ENCODE measurements at places on chromosomes 16 and 17. TPM values are rescaled to one million over a fixed set of nuclear protein-coding genes. Genes with fewer than 3 reads are reported as not detected.

DNA sequence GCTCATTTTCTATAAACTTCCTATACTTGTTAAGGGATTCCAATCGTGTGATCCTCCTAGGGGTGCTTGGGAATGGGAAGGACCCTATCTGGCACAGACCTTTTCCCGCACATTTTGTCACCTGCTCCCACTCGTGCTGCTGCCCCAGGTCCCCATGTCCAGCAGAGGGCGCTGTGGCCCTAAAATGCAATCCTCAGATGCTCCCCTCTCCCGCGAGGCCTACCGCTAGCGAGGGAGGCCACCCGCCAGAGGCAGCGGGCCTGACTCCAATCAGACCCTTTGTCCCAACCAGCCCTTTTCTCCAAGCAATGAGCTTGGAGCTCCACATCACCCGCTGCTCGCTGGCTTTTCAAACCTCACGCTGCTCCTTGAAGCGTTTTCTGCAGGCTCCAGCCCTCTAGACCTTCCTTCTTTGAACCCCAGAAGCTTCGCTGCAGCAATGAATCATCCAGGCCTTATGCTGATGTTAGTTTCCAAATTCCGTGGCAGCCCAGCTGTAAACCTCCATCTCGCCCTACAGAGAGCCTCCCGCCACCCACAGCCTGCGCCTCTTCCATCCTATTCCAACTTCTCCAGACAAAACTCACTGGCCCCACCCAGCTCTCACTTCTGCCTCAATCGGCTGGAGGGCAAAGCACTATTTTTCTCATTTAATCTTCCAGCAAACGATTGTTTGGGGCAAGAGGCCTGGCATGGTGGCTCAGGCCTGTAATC lies 23.6 kb upstream of the FZD2 start:
- peak; percentile 93 for DNase-seq

BEAN1 gene
- 0.09 TPM for total RNA-seq

GRCh38 chr16:17723531-17724134 lies 252.9 kb upstream of the XYLT1 start:
- DNase-seq, result peak; percentile 36

- DNase-seq, result no peak
Observed at GRCh38 chr16:66539623-66540469, 10.1 kb downstream of the TK2 start.

DNA sequence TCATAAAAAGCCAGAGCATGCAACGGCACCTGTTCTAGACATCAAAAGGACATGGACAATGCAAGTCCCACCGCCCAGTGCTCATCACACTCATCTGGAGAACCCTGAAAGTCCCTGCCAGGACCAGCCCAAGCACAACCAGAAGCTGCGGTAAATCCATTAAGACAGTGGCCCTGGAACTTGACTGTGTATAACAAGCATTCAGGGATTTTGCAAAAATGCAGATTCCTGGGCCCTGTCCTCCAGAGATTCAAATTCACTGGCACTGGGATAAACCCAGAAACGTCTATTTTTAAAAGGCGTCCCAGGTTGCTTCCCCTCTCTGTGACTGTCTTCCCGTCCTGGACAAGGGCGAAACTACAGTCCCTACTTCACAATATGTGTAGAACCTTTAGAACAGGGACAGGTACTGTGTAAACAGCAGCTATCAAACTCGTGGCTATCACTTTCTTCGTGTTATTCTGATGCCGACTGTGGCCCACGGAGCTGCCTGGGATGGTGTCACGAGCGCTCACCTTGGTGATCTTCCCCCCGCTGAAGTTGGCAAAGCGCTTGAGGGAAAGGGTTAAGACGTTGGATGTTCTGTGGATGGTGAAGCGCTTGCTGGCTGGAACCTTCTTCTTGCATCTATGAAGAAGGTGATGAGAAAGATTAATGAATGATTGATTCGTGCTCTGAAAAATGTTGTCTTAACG lies 22.3 kb downstream of the USP36 start:
- no peak for DNase-seq

ITGA2B gene
- total RNA-seq, result not detected

DNA sequence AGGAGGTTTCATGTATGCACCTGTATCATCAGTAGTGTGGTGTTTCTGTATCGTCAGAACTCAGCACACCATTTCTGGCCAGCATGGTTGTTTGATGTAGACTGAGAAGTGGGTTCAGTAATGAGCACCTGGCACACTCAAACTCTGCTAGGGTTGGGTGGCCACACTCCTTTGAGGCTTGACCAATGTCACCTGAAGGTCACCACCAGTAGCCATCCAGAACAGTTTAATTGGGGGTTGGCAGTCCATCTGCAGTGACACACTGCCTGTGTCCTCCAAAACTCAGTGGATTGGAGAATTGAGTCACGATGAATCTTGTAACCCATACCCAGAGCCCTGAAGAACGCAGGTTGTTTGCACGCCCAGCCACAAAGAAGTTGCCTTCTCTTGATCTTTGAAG lies 86.8 kb upstream of the HSBP1 start:
- no peak for DNase-seq

- DNase-seq, result no peak
Observed at GRCh38 chr17:19265755-19266154, 28.6 kb downstream of the EPN2 start.

ODAD4 gene
- 0.16 TPM for total RNA-seq

DNA sequence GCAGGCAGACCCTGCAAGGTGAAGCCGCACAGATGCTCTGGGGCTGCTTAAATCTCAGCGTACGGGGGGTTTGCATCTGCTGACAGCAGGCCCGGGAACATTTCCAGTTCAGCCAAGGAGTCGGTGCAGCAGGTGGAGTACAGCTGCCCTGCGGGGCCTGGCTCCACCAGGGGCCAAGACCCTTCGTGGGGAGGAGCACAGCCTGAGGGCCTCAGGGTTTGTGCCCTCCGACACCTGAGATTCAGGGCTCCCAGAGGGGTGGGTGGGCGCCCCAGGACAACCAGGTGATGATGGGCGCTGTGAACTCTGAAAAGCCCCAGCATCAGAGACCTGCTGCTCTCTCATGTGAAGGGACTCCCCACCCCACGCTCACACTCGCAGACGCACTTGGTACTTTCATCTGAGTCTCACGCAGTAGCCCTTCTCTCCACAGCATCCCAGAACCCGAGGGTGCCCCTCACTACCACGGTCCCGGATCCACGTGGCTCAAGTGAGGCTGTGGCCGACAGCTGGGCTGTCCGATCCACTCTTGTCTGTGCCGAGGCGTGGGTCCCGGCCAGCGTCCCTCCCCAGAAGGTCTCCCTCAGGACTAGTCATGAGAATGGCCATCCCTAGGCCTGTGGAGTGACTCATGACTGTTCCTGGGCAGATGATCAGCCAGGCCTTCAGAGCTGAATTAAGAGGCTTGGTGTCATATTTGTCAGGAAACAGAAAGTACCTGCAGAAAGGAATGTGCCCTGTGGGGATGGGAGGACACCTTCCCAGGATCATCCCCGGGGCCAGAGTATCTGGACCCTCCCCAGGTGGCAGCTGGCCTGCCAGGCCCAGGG lies 29.6 kb downstream of the ACSF3 start:
- DNase-seq, result no peak

YPEL2 gene
- 10.8 TPM for total RNA-seq

DNA sequence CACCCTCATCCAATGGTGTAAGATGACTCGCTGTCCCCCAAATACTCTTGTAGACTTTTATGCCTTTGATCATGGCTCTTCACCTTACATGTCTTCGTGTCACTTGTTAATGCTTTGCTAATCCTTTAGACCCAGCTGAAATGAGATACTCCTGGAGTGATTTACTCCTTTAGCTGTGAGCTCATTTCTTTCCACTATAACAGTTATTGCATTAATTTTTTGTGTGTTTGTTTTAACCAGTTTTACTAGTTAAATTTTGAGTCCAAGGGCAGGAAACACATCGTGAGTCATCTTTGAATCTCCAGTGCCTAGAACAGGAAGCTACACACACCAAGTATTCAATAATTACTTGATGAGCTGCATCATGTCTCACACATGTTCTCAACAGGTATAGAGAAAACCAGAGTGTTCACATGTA lies 6.5 kb upstream of the CTCF start:
- DNase-seq, result peak; percentile 40

HSPB9 gene
- total RNA-seq, result not detected

- peak; percentile 24 for DNase-seq
Observed at GRCh38 chr17:57622683-57623433, 122.2 kb downstream of the CCDC182 start.

CIAPIN1 gene
- 39.3 TPM for total RNA-seq

GRCh38 chr16:62213763-62214162 lies 177.5 kb upstream of the CDH8 start:
- no peak for DNase-seq

DNA sequence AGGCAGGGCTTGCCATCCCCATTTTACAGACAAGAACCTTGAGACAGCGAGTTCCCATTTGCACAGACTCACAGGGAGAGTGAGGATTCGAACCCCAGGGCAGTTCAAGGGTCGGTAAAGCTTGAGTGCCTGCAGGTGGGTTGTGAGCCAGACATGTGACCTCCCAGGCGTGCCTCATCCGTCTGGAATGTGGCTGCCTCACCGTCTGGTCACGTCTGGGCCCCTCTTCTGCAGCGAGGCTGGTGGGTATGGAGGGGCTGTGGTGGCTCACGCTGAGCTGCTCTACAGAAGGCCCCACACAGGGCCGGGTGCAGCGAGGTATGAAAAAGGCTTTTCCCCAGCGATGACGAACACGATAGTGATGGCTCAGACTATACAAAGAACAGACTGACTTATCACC lies 35.8 kb upstream of the LHX1 start:
- peak; percentile 30 for DNase-seq

CD300LF gene
- not detected for total RNA-seq

CCL4 gene
- total RNA-seq, result not detected

GRCh38 chr16:49811644-49812334 lies 44.1 kb downstream of the ZNF423 start:
- no peak for DNase-seq

DNA sequence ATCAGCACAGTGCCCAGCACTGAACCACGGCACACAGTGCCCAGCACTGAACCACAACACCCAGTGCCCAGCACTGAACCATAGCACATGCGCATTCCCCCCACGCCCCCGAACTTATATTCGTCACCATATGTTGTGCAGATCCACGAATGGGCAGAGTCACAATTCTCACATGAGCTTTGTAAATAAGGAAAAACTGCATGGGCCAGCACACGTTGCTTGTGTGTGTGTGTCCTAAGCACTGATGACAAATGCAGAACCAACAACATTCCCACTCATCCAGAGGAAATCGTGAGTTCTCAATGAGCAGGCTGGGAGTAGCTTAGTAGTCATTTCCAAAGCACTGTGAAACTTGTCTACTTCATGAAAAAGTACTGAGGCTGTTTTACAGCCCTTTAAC lies 70.0 kb downstream of the ADCY9 start:
- no peak for DNase-seq
